ENCODE measurements at places on chromosomes 3 and 15.

DNA sequence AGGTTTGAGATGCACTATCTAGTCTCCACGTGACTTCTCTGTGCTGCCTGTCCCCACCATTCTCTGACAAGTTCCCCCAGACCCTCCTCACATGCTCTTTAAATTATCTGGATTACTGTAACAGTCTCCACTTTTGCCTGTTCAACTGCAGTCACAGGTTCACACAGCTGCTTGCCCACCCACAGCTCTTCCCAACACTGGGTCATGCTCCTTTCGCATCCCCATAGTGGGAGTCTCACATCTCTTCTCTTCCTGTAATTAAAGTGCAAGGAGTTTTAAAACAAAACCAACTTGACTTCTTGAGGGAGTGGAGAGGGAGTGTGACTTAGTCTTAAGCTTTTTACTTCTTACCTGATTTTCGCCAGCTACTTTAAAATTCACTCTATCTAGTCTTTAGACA is 178.8 kb downstream of the PLCL2 start:
- no peak for DNase-seq

- DNase-seq, result no peak
Measured at GRCh38 chr15:90860450-90860849, 7.9 kb upstream of the FURIN start.

DNA sequence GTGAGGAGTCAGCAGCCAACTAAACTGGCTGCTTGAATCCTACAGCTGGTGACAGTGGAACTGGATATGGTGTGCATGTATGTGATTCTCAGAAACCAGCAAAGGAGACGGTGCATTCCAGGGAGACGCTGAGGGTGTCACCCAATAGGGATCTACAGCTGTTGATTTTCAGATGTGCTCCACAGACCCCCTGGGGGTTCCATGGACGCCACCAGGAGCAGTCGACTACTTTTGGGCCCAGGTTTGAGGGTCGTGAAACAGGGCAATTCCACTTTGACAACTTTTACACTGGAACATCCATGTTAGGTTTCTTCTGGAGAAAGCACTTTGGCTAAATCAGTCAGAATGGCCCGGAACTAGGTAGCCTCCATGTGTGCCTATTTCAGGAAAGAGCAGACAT is 71.5 kb upstream of the MEX3B start:
- DNase-seq, result no peak

DNA sequence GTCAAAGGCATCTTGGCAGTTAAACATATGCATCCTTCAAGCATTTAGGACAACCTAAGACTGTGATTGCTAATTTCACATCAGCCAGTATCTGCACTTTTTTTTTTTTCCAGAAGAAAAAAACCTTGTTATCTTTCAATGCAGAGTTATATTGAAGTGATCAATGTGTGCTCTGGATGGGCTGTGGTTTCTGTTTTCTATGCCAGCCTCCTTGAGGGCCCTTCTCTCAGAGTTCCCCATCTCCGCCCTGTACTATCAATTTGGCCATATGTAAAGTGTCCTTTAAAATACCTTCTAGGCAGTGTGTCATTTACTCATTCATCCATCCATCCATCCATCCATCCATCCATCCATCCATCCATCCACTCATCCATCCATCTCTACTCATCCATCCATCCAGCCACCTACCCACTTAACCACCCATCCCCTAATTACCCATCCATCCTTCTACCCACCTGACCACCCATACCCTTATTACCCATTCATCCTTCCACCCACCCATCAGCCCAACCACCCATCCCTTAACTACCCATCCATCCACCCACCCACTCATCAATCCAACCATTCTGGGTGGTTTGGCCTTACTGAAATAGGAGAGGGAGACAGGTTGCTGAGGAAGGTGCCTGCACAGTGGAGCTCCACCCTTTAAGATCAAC is 322.1 kb downstream of the CHST2 start:
- DNase-seq, result no peak

GRCh38 chr3:48067271-48067670 is 51.1 kb upstream of the MAP4 start:
- no peak for DNase-seq

DNA sequence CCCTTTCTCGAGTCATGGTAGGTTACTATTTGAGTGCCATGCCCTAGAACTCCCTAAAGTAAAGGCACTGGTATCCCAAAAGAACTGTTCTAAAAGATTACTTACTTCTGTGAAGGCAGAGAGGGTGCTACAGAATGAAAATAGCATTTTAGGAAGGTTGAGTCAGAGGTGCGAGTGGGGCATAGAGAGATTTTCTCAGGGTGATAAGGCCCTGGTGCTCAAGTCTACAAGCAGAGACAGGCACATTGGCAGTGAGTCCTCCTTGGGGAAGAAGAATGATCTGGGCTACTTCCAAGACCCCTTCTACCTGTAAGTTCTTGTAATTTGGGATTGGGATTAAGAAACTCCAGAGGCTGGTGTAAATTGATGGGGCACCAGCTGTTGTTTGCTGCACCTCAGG is 96.7 kb downstream of the AKAP13 start:
- DNase-seq, result no peak

GRCh38 chr3:56915966-56916586 is 114.3 kb upstream of the ARHGEF3 start:
- no peak for DNase-seq

- peak; percentile 11 for DNase-seq
Measured at GRCh38 chr3:70090322-70090913, 90.9 kb downstream of the SAMMSON start.

DNA sequence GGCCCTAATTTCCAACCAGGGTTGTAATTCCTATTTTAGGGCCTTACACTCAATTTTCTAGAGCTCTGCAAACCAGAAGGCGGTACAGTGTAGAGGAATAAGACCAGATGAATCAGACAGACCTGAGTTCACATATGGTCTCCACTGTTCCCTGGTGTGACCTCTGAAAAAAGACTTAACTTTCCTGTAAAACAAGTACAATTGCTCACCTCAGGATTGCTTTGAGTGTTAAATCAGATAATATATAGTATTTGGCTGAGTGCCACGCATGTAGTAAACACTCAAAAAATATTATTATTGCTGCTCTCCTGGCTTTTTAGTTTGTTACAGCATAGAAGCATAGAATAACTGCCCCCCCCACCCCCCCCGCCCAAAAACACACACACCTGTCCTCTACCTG is 51.0 kb upstream of the STT3B start:
- no peak for DNase-seq

GRCh38 chr3:173743111-173743510 is 345.6 kb downstream of the NLGN1 start:
- DNase-seq, result no peak

- no peak for DNase-seq
Measured at GRCh38 chr15:79919090-79919748, 22.4 kb upstream of the MTHFS start.
